Stimulated activated CD8-positive, alpha-beta memory T cell treated with anti-CD3 and anti-CD28 coated beads, Interleukin-15, amount 100 ng/mL, for 1 hour (primary cell): ENCODE measurements at places on chromosomes 16 and 17.

GRCh38 chr17:50425682-50426471, at the start of gene ACSF2:
Gene ACSF2 (plus strand): TSS chr17:50426218. CDS start chr17:50426262, 44 bp downstream.
- peak; percentile 49 for DNase-seq

DNA sequence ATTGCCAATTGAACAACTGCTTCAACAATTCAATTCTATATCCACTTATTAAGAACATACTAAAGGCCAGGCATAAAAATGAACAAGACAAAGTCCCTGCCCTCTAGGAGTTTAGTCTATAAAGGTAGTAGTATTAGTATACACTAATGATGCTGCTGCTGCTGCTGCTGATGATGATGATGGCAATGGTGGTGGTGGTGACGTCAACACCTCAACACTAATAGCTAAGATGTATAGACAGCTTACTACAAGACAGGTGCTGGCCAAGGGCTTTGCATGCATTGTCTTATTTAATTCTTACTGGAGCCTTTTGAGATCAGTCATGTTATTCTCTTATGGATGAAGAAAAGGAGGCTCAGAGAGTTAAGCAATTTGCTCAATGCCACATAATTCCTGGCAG, 164.4 kb upstream of the ASIC2 start:
- no peak for DNase-seq

- no peak for DNase-seq
These were observed 44.4 kb downstream of the MGAT5B start for GRCh38 chr17:76912421-76913164.

DNA sequence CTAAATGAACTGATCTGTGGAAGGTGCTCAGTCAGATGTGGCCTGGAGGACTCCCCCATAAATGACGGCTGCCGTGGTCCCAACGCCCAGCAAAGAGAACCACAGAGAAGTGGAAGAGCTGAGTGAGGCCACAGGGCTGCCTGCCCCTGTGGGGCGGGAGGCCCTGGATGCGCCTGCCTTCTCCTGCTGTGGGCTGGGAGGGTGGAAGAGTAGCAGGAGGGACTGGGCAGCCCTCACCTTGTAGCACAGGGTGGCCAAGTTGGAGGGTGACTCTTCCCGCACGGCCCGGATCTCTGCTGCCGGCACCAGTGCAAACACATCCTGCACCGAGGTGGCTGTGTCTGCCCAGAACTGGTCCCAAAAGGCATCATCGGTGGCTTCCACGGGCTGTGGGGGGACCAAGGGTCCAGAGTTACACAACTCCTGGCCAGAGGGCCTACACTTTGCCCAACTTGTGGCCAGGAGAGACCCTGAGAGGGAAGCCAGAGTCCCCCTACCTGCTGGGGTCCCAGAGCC, 8.3 kb downstream of the HID1 start:
- no peak for DNase-seq

DNA sequence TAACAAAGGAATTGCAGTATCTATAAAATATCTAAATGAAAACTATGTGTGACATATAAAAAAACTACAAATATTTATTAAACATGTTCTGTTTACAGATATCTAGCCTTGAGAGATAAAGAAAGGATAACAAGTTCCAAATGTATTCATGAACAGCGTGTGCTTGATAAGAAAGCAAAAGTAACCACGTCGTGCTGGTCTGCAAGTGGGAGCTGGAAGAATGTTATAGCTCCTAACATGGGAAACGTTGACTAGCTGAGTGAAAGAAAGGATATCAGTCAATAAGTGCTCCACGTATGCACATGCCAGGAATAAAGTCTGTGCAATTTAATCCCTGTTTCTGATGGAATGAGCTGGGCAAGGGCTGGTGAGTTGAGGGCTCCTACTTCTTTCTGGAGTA, 71.2 kb upstream of the CDYL2 start:
- DNase-seq, result no peak

GRCh38 chr17:37261286-37261685, 114.5 kb upstream of the C17orf78 start:
- DNase-seq, result no peak

- DNase-seq, result no peak
These were observed at the start of gene CES1 for GRCh38 chr16:55832773-55833691. Gene CES1 (minus strand): TSS chr16:55833096. CDS start chr16:55833055, 41 bp downstream.

GRCh38 chr16:21100447-21100846, 50.2 kb downstream of the DNAH3 start:
- no peak for DNase-seq

DNA sequence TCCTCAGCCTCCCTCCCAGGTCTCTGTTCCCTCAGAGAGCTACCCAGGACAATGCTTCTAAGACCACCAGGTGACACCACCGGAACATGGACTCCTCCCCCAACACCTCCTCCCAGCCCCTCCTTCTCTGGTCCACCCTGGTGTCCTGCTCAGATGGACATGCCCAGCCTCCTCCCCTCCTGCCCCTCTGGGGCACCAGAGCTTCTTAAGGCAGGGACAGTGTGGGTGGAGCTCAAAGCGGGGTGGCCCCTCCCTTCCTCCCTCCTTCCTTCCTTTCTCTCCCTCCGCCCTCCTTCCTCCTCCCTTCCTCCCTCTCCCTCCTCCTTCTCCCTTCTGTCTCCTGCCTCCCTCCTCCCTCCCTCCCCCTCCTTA, 22.7 kb downstream of the TRPV3 start:
- no peak for DNase-seq

DNA sequence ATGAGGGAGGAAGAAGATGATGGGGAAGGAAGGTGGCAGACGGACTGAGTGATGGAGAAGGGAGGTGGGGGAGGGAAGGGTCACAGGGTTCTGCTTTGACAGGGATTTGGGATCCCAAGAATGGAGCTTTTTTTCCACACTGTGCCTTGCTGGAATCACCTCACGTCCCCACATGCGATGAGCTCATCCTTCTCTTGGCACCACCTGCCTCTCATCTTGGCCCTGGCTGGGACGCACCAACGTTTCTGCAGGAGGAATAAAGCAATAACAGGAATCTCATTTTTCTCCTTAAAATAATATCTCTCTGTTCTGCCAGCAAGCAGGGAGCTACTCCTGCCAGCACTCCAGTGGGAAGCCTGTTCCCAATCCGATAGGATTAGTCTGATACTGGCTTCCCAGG, 47.8 kb downstream of the MEOX1 start:
- DNase-seq, result no peak

DNA sequence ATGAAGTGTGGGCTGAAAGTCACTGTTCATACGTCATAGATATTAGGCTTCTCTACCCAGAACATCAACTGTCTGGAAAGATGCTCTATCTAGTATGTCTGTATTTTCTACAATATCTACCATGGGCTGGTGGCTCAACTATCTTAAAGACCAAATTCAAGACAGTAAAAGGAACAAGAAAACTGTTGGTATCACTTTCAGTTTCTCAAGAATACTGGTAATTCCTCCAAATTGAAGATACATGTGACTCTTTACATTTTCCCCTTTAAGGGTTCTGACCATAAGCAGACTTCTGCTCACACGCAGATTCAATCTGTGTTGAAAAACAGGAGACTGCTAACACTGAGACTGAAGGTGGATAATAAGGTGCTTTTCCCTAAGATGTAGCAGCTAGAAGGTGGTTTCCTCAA, 24.2 kb downstream of the XPO6 start:
- DNase-seq, result no peak

- DNase-seq, result no peak
These were observed 242.0 kb upstream of the RBFOX1 start for GRCh38 chr16:7090628-7091115.

- no peak for DNase-seq
These were observed 2.1 kb upstream of the GNA13 start for GRCh38 chr17:65058593-65058992.

DNA sequence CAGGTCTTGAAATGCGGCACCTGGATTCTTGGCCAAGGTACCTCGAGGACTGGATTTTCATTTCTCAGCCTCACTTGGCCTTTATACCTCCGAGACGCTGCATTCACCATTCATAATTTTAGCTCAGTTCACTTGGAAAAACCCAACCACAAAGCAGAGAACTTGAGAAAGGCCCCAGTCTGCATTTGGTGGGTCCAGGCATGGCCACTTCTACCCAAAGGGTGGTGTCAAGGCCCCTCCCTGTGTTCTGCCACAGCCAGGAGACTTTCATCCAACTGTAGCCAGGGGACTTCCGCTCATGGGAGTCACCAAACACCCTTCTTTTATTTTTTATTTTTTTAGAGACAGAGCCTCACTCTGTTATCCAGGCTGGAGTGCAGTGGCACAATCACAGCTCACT, 14.7 kb upstream of the TVP23A start:
- no peak for DNase-seq

DNA sequence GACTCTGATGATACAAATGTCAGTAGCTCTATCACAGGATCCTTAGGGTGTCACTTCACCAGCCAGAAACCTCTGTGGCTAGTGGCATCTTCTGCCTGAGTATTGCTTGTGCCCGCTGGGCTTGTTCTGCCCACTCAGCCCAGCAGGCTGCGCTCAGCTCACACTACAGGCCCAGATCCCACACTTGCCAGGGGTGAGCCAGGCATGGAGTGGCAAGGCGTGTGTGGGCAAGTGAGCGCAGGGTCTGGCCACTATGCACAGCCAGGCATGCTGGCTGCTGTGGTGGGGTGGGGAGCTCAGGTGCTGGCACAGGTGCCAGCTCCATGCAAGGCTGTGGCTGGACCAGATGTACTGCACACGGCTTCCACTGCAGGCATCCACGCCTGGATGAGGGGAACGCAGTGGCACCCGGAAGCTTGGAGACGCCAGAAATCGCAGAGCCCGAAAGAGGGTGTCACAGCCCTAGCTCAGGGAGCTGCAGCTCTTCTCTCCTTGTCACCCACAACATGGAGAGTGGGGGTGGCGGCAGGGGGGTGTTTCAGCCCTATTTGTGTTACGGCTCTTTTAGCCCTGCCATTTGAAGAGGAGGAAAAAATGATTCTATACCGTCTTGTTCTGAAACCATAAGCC, 10.2 kb downstream of the CFAP97D1 start:
- DNase-seq, result no peak

- DNase-seq, result no peak
These were observed 52.4 kb downstream of the CFDP1 start for GRCh38 chr16:75380870-75381269.

DNA sequence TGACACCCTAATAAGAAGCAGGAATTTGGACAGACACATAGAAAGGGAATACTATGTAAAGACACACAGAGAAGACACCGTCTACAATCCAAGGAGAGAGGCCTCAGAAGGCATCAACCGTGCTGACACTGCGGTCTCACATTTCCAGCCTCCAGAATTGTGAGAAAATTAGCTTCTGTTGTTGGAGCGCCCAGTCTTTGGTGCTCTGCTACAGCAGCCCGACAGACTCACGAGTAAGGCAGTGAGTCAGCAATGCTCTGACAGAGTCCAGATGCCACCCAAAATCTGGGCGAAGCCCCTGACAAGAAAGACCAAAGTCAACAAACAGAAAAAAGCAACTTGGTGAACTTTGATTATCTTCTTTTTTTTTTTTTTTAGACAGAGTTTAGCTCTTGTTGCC, 32.5 kb upstream of the RAI1 start:
- DNase-seq, result no peak
